GM12878 (cell line): ENCODE measurements at places on chromosomes 12 and 14.

DNA sequence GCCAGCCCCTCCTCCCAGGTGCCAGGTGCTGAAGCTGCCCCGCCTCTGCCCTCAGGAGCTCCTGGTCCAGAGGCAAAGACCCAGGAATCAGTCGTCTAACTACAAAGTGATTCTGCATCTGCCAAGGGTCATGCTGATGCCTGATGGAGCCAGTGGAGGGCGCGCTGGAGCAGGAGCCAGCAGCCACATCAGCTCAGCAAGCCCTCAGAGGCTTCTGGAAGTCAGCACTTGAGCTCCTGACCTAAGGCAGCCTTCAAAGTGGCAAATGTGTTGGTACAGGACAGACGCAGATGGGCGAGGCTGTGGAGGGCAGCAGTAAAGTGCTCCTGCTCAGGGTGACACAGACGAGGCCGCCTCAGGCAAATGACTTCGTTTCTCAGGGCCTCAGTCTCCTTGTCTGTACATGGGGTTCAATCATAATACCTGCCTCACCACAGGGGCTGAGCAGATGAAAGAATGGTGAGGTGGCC is 10.9 kb downstream of the C12orf43 start:
- DNase-seq = no peak

DNA sequence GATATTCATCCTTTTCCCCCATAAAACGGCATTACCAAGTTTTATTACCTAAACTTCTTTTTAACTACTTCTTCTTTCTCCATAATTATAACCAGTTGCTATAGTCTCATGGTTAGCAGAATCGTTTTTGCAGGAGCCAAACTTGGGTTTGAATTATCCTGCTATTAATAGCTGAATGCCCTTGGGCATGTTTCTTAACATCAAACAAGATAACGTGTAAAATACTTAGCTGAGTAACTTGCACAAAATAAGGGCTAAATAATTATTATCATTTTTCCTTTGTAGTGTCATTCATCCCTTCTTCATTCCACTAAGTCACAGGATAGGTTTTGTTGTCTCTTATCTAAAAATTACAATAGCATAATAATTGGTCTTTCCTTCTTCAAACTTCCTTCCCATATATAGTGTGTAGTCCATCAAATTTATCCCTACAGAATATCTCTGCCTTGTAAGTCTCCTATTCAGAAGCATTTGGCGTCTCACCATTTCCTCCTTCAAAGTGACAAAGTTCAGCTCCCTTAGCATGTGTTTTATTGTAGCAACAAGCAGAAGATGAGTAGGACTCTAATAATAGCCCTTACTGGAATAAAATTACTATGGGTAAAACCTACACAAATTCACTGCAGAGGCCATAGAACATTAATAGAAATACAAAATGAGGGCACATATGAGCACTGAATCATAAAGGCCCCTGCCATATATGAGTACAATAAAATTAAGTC is 63.8 kb downstream of the FAR2 start:
- no peak for DNase-seq

DNA sequence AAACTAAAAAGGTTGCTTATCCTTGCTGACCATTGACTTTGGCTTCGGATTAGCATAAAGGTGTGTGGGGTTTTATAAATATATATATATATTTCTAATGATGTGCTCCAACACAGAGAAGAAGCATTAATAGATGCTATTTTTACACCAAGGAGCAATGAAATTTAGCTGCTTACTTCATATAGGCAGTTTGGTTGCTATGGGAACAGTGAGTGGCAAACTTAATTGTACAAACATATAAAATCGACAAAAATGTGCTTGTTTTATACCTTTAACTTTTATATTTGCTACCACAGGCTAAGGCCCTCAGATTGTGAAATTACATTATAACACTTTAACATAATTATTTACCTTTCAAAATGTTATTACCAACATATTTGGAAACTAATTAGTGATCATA is 303.4 kb downstream of the SEC23A start:
- no peak for DNase-seq

DNA sequence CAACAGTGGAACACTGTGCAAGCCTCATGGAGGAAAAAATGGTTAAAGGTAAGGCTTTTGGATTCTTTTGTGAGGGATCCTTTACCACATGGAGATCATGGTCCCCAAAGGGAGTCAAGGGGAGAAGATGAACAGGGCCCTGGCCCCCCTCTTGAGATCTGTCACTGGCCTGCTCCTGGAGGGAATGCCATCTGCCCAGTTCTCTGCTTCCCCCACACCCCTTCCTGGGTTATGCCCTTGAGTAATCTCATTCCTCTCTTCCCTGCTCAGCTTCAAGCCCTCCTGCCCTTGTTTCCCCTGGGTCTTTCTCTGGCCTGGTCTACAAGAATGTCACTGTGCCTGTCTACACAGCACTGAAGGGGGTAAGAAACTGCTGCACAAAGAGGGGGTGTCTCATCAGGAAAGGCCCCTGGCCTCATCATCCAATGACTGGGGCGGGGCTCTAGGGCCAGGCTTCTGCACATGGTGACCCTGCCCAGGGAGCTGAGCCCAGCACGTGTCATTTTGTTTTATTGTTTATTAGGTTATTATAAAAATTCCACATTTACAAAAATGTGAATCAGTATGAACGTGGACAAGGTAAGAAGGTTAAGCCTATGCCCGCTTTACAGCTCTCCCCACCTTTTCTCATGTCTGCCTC is 30.3 kb downstream of the PIGH start:
- DNase-seq = no peak

- no peak for DNase-seq
Measured at GRCh38 chr12:119949594-119949993, 39.4 kb upstream of the BICDL1 start.
